Stimulated activated CD4-positive, alpha-beta T cell treated with anti-CD3 and anti-CD28 coated beads, TNF-alpha, amount 100 ng/mL, for 4 hours (primary cell): ENCODE measurements at places on chromosomes 6 and 20.

- DNase-seq = no peak
Observed at GRCh38 chr6:2625581-2625980, 125.1 kb downstream of the MYLK4 start.

DNA sequence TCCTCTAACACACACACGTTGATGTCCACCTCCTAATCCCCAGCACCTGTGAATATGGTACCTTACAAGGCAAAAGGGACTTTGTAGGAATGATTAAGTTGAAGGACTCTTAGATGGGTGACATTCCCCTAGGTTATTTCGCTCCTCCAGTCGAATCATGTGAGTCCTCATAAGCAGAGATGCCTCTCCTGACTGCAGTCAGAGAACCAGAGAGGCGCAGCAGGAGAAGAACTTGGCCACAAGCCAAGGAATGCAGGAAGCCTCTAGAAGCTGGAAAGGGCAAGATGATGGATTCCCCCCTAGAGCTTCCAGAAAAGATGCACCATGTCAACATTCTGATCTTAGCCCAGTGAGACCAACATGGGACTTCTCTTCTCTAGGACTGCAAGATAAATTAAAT, 133.1 kb upstream of the PTPRT start:
- no peak for DNase-seq

GRCh38 chr6:157755032-157755745, 67.9 kb upstream of the SNX9 start:
- DNase-seq = no peak

GRCh38 chr6:118335325-118335816, 212.7 kb upstream of the PLN start:
- DNase-seq = no peak

DNA sequence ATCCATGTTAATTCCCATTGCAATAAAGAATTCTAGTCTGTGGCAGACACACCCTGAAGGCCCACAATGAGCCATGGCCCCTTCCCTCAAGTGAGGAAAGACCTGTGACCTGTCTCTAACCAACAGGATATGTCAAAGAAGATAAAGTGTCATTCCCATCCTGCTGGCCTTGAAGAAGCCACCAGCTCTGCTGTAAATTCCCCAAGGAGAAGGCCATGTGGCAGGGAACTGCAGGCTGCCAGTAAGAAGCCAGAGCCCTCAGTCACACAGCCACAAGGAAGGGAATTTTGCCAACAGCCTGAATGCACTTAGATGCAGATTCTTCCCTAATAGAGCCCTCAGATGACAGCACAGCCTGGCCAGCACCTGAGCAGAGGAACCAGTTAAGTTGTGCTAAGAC, 24.8 kb downstream of the VIP start:
- DNase-seq = no peak

DNA sequence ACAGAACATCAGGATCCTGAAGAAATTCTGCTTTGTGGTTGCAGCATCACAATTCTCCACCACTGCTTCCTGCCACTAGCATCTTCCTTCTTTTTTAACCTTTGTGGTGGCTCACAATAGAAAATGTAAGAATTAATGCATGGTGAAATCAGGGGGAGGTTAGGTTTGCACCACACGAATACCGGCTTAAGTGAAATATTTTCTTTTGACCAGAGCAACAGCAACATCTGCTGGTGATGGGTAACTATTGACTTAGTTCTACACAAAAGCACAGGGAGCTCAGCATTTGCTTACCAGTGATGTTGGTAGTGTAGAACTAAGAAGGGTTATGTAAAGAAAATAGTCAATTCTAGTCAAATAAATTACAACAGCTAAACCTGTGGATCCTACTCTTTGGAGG, 280.5 kb downstream of the SYNE1 start:
- DNase-seq = no peak

DNA sequence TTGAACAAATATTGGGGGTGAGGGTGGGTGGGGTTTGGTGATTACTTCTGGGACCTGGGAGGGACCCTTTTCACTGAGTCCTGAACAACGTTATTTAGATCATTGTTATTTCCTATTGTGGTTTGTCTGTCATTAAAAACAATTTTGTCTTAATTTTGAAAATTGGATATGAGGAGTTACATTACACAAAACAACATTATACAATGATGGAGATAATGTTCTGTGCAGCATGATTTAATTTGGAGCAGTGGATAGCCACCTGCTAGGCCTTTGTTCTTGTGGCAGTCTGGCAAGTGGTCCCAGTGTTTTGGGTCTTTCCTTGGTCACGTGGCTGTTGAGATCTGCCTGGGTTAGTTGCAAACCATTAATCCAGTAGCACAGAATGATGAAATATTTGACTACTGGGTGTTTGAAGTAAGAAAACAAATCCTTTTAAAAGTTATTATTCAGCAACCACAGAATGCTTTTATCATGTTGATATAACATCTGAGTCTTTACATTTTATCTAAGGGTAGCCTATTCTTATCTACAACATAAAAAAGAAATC, 172.8 kb downstream of the CDKAL1 start:
- DNase-seq = no peak

DNA sequence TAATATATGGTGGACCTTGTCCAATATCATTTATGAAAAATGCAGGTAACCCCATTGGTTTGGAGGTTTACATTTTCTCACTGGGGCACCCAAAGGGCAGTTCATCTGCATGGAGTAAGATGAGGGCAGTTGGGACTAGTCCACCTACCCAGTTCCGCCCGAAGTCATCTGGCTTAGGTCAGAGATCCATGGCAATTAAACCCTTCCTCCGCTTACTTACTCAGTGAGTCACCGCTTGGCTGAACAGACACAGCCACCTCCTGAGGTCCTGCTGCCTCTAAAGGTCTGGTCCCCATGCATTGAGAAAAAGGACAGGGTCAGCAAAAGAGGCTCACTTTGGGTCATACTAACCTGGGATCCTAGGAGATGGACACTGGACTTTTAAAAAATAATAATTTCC, 102.9 kb upstream of the PRL start:
- DNase-seq = no peak

GRCh38 chr6:111775145-111775922, 97.9 kb downstream of the FYN start:
- DNase-seq = no peak

DNA sequence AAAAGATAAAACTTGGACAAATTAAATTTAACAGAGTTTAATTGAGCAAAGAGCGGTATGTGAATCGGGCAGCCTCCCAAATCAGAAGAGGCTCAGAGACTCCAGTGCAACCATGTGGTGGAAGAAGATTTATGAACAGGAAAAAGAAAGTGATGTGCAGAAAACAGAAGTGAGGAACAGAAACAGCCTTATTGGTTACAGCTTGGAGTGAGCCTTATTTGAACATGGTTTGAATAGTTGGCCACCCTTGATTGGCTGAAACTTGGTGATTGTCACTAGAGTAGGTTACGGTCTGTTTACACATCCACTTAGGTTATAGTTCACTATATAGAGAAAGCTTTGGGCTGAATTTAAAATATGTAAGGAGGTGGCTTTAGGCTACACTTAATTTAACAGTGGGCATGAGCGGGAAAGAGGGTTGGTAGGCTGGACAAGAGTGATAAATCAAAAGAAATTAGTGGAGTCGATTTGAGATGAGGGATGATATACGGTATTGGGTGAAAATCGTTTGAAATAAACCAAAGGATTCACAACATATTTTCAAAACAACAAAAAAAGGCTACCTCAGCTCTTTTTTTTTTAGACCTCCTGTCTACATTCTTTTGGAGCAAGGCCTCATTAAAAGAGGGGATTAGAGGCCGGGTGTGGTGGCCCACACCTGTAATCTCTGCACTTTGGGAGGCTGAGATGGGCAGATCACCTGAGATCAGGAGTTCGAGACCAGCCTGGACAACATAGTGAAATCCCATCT, 84.3 kb upstream of the PREP start:
- no peak for DNase-seq

DNA sequence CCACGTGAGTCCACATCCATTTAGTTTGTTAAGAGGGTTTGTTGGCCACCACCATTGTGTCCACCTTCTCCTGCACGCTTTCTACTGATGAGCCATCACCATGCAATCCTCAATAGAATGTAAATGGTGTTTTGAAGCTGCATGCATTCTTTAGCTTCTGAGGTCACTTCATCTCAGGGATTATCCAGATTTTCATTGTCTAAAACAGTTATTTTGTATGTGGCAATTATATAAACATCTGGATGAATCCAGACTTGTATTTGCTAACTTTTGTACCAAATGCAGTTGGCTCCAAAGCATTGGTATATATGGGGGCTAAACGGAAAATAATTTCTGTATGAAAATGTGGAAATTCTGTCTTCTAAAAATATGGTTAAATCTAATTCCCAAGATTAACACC, 231.2 kb upstream of the ARID1B start:
- DNase-seq = no peak

DNA sequence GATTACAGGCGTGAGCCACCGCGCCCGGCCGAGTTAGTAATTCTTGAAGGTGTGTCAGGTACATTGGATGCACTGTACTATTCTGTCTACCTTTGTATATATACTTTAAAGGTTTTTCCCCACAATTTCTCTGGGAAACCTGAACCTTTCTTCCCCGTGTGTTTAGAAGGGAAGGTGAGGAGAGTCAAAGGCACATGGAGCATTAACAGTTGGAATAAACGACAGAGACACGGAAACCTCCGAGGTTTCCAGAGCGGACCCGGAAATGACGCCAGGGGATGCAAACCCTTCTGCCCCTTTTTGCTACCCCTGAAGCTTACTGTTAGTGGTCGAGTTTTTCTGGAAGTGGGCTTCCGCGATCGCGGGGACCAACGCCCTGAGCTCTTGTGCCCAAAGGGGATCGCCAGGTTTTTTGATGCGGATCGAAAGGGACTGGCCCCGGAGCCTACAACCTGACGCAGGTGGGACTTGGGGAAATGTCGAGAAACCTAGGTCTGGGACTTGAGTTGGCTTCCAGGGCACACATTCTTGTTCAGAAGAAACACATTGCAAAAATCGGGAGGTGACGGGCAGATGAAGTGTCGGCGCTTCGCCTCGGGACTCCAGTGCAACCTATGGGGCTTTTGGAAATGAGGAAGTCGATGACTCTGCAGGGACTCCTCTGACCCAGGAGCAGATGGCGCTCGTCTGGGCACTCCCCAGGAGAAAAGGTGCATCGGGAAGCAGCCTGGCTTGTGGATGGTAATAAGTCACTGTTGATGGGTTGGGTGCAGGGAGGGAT, 218.2 kb downstream of the OR2B2 start:
- no peak for DNase-seq

DNA sequence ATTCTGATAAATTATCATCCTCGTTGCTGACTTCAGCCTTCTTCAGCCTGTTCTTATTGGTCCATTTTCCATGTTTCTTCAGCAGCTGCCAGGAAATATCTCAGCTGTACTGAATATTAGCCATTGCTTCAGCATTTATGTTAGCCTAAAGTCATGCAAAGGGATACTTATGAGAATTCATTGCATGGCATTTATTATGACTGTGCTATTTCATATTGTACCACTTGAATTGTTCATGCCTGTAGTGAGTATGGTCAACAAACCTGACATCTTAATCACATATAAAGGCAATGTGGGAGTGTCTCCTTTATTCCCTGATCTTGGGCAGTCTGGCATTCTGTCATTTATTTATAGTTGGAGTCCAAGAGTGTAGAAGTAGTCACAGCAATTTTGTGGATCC, 193.4 kb upstream of the SLC35B3 start:
- DNase-seq = no peak

GRCh38 chr6:152112491-152113261, 305.2 kb downstream of the ESR1 start:
- no peak for DNase-seq

- no peak for DNase-seq
Observed at GRCh38 chr6:376827-377640, 14.5 kb upstream of the IRF4 start.

- no peak for DNase-seq
Observed at GRCh38 chr6:10793695-10794094, 44.6 kb downstream of the MAK start.

DNA sequence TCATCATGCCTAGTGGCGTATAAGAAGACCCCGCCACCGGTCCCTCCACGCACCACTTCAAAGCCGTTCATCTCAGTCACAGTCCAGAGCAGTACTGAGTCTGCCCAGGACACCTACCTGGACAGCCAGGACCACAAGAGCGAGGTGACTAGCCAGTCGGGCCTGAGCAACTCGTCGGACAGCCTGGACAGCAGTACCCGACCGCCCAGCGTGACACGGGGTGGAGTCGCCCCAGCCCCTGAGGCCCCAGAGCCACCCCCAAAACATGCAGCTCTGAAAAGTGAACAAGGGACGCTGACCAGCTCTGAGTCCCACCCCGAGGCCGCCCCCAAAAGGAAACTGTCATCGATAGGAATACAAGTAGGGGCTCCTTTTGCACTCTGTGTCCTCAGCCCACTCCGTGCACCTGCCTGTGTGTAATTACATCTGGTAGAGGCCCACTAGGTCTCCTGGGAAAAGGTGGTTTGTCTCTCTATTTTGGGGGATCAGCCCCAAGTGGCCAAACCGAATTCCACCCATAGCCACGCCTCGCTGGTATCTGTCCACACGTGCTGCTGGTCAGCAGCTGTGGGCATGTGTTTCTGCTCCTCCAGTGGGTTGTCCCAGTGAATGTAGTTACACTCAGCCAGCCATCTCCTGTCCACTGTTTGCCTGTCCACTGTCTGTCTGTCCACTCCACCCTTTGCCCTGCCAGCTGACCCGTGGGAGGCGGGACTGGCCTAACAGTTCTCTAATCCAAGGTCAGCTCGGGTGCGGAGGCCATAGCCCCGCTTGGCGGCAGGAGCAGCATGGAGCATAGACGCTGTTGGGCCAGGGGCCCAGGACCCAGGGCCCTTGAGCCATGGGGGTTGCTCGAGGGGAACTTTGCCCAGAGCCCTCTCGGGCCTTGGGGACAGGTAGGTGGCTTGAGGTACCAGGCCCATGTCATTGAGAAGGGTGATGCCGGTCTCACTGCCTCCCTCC, 44.3 kb upstream of the MYL9 start:
- DNase-seq = no peak

DNA sequence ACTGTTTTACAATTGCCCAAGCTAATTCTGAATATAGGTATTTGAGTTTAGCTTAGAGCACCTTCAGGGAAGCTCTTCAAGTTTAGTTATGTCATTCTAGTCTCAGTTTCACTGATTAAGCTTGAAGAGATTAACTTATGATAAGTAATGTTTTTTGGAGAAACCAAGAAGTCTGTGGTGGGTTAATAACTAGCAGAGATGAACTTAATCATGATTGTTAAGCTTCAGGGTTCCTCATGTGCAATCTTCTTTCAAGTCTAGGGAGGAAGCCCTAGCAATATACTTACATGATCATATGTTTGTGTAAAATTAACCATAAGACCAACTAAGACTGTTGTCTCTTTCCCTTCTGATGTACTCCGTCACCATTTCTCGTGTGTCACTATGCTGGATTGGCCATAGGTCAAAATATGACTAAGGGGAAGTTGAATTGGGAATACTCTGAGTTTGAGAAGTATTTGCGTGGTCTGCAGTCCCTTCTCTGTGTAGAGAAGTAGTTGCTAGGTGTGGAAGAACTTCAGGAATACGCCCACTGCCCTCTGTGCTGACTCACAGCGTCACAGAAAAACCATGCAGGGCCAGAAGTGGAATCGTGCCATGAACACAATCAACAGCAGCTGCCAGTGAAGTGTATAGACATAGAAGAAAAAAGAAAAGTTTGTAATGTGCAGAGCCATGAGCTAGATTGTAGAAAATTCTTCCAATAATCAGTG, 88.3 kb downstream of the SH3BGRL2 start:
- no peak for DNase-seq

- no peak for DNase-seq
Observed at GRCh38 chr6:33118525-33119123, 42.8 kb downstream of the HLA-DPB1 start.
